ENCODE measurements at places on chromosomes 2 and 18.

- DNase-seq = peak; percentile 46
These were observed 210.3 kb upstream of the RBMS1 start for GRCh38 chr2:160703648-160704585.

DNA sequence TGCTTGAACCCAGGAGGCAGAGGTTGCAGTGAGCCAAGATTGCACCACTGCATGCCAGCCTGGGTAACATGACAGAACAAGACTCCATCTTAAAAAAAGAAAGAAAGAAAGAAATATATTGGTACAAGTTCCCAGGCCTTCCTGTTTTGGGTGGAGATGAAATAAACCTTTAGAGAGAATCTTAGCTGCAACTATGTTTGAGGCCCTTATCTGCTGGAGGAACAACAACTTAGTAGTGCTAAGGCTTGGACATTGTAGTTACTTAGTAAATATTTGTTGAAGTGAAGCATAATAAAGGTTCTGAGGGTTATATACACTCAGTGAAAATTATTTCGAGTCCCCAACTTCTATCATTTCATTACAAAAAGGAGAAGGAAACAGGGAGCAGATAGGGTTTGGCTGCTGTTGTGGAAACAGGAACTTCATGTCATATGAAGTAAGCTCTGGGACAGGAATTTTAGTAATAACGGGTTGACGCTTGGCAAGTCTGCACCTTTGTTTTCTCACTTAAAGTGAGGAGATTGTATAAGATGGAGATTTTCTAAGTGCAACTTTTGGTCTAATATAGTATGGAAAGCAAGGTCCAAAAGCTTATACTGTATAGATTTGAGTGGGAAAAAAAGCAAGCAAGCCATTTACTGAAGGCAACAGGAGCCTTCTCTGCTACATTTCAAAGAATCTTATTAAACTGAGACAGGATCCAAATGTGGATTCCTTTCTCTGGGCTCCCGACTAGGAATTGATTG is 40.0 kb upstream of the AGPS start:
- no peak for DNase-seq

GRCh38 chr2:25756536-25756935 is 83.2 kb upstream of the DTNB start:
- no peak for DNase-seq

- DNase-seq = no peak
These were observed 252.0 kb downstream of the DYSF start for GRCh38 chr2:71705171-71705960.

DNA sequence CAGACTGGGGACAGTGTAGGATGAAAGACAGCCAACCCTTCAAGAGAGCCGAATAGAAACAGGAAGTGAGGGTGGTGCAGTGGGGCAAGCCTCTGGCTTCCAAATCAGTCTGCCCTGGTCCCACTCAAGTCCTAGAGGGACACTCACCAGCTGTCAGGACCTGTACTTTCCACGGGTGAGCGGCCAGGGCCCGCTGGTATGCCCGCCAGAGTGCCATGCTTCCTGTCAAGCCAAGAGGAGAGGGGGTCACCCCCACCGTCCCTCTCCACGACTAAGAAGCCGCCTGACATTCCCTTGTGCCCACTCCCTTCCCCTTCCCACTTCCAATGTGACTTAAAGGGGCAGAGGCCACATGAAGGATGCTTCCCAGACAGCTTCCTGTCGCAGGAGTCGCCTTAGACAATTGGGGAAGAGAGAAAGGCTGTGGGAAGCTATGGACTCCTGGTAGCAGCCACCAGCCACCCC is 564 bp downstream of the MPV17 start:
- peak; percentile 24 for DNase-seq

DNA sequence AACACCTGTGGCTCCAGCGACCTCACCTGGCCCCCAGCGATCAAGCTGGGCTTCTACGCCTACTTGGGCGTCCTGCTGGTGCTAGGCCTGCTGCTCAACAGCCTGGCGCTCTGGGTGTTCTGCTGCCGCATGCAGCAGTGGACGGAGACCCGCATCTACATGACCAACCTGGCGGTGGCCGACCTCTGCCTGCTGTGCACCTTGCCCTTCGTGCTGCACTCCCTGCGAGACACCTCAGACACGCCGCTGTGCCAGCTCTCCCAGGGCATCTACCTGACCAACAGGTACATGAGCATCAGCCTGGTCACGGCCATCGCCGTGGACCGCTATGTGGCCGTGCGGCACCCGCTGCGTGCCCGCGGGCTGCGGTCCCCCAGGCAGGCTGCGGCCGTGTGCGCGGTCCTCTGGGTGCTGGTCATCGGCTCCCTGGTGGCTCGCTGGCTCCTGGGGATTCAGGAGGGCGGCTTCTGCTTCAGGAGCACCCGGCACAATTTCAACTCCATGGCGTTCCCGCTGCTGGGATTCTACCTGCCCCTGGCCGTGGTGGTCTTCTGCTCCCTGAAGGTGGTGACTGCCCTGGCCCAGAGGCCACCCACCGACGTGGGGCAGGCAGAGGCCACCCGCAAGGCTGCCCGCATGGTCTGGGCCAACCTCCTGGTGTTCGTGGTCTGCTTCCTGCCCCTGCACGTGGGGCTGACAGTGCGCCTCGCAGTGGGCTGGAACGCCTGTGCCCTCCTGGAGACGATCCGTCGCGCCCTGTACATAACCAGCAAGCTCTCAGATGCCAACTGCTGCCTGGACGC is 4.9 kb downstream of the GPR35 start:
- peak; percentile 5 for DNase-seq

DNA sequence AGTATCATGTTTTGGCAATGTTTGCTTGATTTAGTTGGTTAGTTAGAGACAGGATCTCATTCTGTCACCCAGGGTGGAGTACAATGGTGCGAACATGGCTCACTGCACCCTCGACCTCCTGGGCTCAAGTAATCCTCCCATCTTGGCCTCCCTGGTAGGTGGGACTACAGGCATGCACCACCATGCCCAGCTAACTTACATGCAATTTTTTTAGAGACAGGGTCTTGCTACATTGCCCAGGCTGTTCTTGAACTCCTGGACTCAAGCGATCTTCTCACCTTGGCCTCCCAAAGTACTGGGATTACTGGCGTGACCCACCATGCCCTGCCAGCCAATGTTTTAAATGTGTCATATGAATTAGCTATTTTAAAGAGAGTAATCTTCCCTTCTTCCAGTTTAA is 16.3 kb upstream of the CDKL4 start:
- no peak for DNase-seq

GRCh38 chr2:241773511-241774418 is 2.9 kb upstream of the GAL3ST2 start:
- DNase-seq = peak; percentile 7

DNA sequence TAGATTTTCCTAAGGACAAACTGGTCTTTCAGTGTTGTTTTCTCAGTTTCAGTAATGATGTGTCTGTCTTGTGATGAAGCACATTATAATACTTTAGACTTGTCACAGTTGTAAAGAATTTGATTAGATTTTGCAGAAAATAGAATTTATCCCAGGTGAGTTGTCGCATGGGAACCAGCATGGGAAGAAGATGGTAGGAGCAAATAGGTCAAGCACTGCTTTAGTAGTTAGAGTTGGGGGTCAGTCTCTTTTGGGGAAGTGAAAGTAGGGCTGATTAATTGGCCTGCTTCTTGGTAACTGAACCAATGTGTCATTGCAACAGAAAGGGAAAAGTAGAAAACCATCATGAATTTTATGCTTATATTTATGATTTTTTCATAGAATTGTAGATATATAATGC is 153.2 kb upstream of the MYO3B start:
- DNase-seq = no peak

GRCh38 chr2:86319700-86320580 is 17.5 kb downstream of the REEP1 start:
- DNase-seq = no peak

GRCh38 chr2:203740871-203741281 is 34.4 kb downstream of the CD28 start:
- DNase-seq = peak; percentile 65

- DNase-seq = no peak
These were observed 58.6 kb upstream of the LYPD6B start for GRCh38 chr2:148979919-148980277.

- no peak for DNase-seq
These were observed 143.5 kb downstream of the ACKR3 start for GRCh38 chr2:236712961-236713673.

DNA sequence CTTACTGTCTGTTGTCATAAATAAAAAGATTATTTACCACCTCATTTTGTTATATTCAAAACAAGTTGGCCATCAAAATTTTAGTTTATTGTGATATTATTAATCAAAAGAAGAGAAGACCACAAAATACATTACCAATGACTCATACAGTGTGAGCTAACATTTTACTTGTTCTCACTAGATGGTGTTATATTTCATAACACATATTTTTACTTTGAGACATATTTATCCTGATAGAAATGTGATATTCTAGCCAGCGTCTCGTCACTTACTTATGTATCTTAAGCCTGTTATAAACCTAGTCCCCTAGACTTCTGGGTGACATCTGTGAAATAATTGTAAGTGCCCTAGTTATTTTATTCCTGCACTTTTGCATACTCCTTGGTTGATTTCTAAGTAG is 263.2 kb downstream of the CDH7 start:
- DNase-seq = no peak

- DNase-seq = peak; percentile 33
These were observed 41.7 kb upstream of the MALL start for GRCh38 chr2:110157153-110157793.

- DNase-seq = no peak
These were observed 30.2 kb downstream of the PKP4 start for GRCh38 chr2:158486970-158487325.

DNA sequence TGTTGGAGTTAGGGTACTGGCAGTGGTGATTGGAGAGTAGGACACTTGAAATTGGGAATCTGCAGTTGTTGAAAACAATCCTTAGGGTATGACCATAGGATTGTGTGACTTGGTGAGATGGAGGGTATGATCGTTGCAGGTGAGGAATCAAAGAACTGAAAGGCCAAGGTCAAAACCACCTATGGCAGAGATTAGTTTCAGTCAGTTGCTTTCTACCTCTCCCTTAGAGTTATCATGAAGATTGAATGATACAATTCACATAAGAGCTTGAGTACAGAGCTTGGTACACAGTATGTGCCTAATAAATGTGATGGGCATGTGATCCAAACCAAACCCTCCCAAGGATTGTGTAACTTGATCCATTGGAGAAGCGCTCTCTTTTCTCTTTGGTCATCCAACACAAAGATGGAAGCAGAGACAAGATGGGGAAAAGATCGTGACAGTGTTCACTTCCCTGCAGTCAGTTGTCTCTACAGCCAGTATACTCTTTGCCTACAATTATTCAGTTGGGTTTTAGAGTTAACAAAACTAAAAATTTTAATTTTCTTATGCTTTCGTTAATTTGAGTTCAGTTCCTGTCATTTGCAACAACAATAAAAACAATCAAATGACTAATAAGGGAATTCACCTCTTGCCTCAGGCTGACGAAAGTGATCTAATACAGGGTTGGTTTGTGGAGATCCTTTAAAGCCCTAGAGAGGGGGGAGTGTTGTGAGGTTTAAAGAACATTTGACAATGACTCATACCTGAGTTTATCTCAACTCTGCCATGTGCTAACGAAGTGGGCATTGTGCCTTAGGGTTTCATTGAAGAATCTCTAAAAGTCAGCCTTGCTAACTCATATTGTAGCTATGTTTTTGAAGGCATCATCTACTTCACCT is 14.8 kb upstream of the SMAD2 start:
- DNase-seq = no peak

- DNase-seq = no peak
These were observed 164.0 kb upstream of the REG3G start for GRCh38 chr2:78861546-78861945.

GRCh38 chr2:169015943-169016342 is 15.2 kb downstream of the ABCB11 start:
- DNase-seq = no peak

DNA sequence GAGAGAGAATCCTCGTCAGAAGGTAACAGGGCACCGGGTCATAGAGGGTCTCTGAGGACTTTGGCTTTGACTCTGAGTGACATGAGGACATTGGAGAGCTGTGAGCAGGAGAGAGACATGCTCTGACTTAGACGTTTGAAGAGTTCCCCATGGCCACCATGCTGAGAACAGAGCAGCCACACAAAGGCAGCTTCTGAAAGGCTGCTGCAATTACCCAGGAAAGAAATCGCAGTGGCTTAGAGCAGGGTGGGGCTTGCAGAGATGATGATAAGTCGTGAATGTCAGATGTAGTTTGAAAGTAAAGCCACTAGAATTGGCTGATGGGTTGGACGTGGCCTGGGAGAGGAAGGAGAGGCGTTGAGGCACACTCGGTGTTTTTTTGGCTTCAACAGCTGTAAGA is 79.0 kb downstream of the ZCCHC2 start:
- no peak for DNase-seq

DNA sequence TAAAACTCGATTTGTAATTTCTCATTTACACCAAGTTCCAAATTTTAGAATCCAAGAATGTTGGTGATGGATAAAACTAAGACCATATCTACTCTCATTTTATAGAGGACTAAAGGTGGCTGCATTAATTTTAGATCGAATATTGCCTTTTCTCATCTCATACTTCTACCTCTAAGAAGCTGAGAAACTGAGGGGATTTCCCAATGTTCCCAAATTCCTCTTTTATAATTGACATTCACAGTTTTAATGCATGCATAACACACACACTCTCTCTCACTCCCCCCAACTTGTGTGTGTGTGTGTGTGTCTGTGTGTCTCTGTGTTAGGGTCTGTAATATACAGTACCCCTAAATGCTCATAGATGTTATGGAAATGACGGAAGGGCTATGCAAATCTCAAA is 328.8 kb upstream of the SLC14A2 start:
- DNase-seq = no peak

- DNase-seq = no peak
These were observed 7.3 kb downstream of the SFXN5 start for GRCh38 chr2:73063909-73064875.

DNA sequence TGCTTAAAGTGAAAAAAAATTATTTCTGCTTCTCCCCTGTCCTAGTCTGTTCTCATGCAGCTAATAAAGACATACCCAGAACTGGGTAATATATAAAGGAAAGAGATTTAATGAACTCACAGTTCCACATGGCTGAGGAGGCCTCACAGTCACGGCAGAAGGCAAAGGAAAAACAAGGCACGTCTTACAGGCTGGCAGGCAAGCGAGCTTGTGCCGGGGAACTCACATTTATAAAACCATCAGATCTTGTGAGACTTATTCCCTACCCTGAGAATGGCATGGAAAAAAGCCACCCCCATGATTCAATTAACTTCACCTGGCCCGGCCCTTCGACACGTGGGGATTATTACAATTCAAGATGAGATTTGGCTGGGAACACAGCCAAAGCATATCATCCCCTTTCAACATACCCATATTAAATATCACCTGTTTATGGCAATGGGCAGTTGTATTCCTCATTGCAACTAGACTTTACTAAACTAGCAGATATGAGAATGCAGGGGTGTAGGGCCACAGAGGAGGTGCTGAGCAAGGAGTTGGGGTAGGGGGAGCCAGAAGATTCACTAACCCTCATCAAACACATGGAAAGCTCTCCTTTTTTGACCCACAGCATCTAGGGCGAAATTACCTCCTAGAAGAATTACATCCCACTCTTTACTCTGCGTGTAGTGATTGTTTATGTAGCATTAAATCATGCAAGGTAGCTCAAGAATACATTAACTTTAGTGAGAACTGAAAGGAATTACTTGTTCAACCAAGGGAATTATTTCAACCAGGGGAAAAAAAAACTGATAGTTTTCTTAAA is 183.3 kb upstream of the DOK6 start:
- no peak for DNase-seq

GRCh38 chr2:24734741-24735140 is 58.5 kb downstream of the PTRHD1 start:
- DNase-seq = no peak

Measured in activated CD4-positive, alpha-beta memory T cell treated with anti-CD3 and anti-CD28 coated beads for 36 hours (primary cell).